ENCODE measurements at places on chromosomes 6 and 20.
A peak's percentile ranks its signal among the peaks of the same experiment; 100 is the strongest.

DNA sequence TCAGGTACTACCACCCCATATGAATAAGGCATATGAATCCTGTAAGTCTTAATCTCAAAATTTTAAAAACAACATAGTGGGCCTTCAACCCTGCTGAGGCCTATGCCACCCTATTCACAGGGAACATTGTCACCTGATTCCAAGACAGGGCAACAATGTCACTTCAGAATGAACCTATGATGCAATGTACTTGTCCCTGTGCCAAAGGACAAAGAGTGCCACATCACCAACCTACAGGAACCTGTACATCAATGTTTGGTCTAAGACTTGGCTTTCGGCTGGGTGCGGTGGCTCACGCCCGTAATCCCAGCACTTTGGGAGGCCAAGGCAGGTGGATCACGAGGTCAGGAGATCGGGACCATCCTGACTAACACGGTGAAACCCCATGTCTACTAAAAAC lies 318.5 kb upstream of the JARID2 start:
- DNase-seq, result no peak

- no peak for DNase-seq
These were observed 24.8 kb downstream of the DUSP22 start for GRCh38 chr6:317060-317447.

GRCh38 chr6:155066361-155066760 lies 71.2 kb downstream of the TIAM2 start:
- no peak for DNase-seq

- no peak for DNase-seq
These were observed 1099.1 kb upstream of the ADGRB3 start for GRCh38 chr6:67535946-67536345.

DNA sequence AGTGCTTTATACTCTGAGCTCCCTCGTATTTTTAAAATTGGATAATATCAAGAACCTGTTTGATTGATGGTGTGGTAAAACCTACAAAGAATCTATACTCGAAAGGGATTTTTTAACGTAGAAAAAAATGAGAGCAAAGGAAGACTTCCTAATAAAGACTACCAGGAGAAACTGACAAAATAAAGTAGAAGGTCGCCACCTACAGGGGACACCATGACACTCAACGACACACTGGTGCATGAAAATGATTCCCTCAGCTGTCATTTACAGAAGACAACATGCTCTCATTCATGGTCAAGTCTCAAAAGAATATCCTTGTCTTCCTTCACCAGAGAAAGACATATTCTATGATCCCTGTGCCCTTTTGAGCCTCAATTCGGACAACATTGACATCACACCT lies 10.1 kb upstream of the NHSL1 start:
- DNase-seq, result peak; percentile 13
